Liver (tissue), 10 donors: ENCODE measurements at places on chromosomes 7 and 10. TPM values are rescaled to one million over a fixed set of nuclear protein-coding genes. Genes with fewer than 3 reads are reported as not detected.

DLX6 gene
- not detected for polyA plus RNA-seq

MDH2 gene
- 241 TPM for polyA plus RNA-seq

ATG9B gene
- not detected for polyA plus RNA-seq

AP4M1 gene
- polyA plus RNA-seq, result 4.9 TPM

C7orf57 gene
- polyA plus RNA-seq, result not detected

CALCR gene
- polyA plus RNA-seq, result not detected

GNG11 gene
- 7.0 TPM for polyA plus RNA-seq

APBB1IP gene
- polyA plus RNA-seq, result 11.2 TPM

ARMC3 gene
- polyA plus RNA-seq, result not detected

SLC39A12 gene
- polyA plus RNA-seq, result not detected

TEX36 gene
- not detected for polyA plus RNA-seq

PCBD1 gene
- polyA plus RNA-seq, result 243 TPM

FAM13C gene
- polyA plus RNA-seq, result 2.4 TPM

NFE2L3 gene
- 0.32 TPM for polyA plus RNA-seq

ASZ1 gene
- not detected for polyA plus RNA-seq

PAPOLB gene
- polyA plus RNA-seq, result not detected

SUN3 gene
- polyA plus RNA-seq, result not detected

SPDYE9 gene
- polyA plus RNA-seq, result 0.61 TPM

HERC4 gene
- 11.4 TPM for polyA plus RNA-seq

CCDC172 gene
- polyA plus RNA-seq, result not detected

IRF5 gene
- 4.3 TPM for polyA plus RNA-seq

WASHC2C gene
- 8.9 TPM for polyA plus RNA-seq

LYZL2 gene
- not detected for polyA plus RNA-seq

MMP21 gene
- 0.03 TPM for polyA plus RNA-seq

NEUROD6 gene
- polyA plus RNA-seq, result not detected

SPDYE3 gene
- 0.07 TPM for polyA plus RNA-seq

BLNK gene
- 9.9 TPM for polyA plus RNA-seq

STOX1 gene
- not detected for polyA plus RNA-seq

ANKRD1 gene
- polyA plus RNA-seq, result not detected

OR2A1 gene
- 0.01 TPM for polyA plus RNA-seq

TYW1 gene
- 6.7 TPM for polyA plus RNA-seq

LIPN gene
- not detected for polyA plus RNA-seq

NPY4R2 gene
- polyA plus RNA-seq, result not detected

AKR1C8 gene
- polyA plus RNA-seq, result 2.5 TPM

EN2 gene
- polyA plus RNA-seq, result not detected

NEUROG3 gene
- not detected for polyA plus RNA-seq

MRPS24 gene
- polyA plus RNA-seq, result 91.1 TPM

KIAA1217 gene
- 7.8 TPM for polyA plus RNA-seq

C10orf95 gene
- polyA plus RNA-seq, result not detected

GPRIN2 gene
- polyA plus RNA-seq, result 0.15 TPM

AOAH gene
- polyA plus RNA-seq, result 2.4 TPM

IKZF1 gene
- polyA plus RNA-seq, result 1.6 TPM

BCL7B gene
- polyA plus RNA-seq, result 27.0 TPM

PRF1 gene
- polyA plus RNA-seq, result 2.5 TPM

ADCYAP1R1 gene
- not detected for polyA plus RNA-seq

NHLRC2 gene
- polyA plus RNA-seq, result 2.3 TPM

SYT15 gene
- polyA plus RNA-seq, result 1.1 TPM
